ENCODE measurements at places on chromosomes 1 and 21.

DNA sequence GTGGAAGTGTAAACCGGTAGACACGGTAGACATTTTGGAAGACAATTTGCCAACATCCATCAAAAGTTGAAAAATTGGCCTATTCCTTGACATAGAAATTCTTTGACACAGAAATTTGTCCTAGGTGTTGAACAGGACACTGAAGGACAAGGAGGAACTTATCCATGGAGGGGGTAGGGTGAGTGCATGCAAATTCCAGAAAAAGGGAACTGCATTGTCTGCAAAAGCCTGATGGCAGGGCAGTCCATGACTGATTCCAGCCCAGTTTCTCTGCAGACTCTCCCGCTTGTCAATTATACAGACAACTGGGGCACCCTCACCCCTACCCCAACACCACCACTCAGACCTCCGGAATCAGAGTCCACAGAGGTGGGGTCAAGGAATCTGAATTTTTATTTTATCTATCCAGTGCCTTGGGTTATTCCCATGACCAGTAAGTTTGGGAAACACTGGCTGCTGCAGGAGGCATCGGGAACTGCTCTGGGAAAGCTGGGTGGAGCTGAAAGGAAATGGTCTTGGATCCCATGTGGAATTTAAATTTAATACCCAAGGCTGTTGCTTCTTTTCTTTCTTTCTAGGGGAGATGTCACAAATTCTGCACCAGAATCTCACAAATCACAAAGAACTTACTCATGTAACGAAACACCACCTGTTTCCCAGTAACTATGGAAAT is 103.3 kb upstream of the SLC45A1 start:
- no peak for DNase-seq

DNA sequence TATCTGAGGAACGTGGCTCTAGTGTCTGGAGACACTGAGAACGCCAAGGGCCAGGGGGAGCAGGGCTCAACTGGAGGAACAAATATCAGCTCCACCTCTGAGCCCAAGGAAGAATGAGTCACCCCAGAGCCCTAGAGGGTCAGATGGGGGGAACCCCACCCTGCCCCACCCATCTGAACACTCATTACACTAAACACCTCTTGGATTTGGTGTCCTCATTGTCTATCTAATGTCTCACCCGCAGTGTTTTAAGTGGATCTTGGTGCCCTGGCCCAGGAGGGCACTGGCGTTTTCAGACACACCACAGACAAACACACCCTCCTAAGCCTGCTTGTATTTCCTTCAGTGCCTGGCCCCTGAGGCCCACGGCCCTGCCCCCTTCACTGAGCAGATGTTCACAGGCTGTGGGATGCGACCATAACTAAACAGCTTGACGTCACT is 2.2 kb upstream of the FALEC start:
- no peak for DNase-seq

- no peak for DNase-seq
These were observed 23.2 kb upstream of the PCBP3 start for GRCh38 chr21:45620201-45620923.

GRCh38 chr1:40132383-40133311 is 28.5 kb upstream of the RLF start:
- no peak for DNase-seq

Measured in activated naive CD4-positive, alpha-beta T cell treated with anti-CD3 and anti-CD28 coated beads, Interleukin-2, amount 50 U/mL, for 16 hours (primary cell).